Smooth muscle cell of trachea (primary cell): ENCODE measurements at places on chromosomes 7 and 10. TPM values are rescaled to one million over a fixed set of nuclear protein-coding genes. Genes with fewer than 3 reads are reported as not detected.

Gene RAPGEF5
- total RNA-seq = 1.3 and 1.6 TPM in 2 replicates

Gene CCNJ
- total RNA-seq = 2.8 and 4.6 TPM in 2 replicates

Gene ANKRD7
- total RNA-seq = 1.7 and 3.8 TPM in 2 replicates

Gene ITIH5
- under 0.01 and 2.8 TPM in 2 replicates for total RNA-seq

Gene PPP1R9A
- 0.44 and 1.7 TPM in 2 replicates for total RNA-seq
